ENCODE measurements at places on chromosomes 6 and 20. TPM values are rescaled to one million over a fixed set of nuclear protein-coding genes. Genes with fewer than 3 reads are reported as not detected.

BPI gene
- 0.32 TPM for polyA plus RNA-seq

UBE2C gene
- polyA plus RNA-seq: 84.4 TPM

TP53TG5 gene
- polyA plus RNA-seq: 2.0 TPM

SLC2A10 gene
- 16.6 TPM for polyA plus RNA-seq

PTCRA gene
- polyA plus RNA-seq: not detected

MBOAT1 gene
- polyA plus RNA-seq: 29.7 TPM
